ENCODE measurements at places on chromosomes 7 and 10.

DNA sequence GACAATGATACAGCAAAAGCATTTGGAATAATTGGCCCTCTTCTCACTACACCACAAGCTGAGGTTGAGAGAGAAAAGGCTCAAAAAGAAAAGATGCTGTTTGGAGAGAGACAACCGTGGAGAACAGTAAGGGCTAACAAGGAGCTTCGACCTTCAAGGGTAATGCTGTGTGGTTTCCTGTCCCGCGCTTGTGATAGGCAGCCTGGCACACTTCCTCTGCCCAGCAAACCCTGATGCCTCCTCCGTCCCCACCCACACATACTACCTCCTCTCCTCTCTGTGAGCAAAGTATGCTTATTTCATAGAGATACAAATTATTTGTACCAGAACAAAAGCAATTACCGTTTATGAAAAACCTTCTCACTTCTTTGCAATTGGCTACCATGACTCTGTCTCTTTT is 755.4 kb downstream of the KCNMA1 start:
- no peak for DNase-seq

DNA sequence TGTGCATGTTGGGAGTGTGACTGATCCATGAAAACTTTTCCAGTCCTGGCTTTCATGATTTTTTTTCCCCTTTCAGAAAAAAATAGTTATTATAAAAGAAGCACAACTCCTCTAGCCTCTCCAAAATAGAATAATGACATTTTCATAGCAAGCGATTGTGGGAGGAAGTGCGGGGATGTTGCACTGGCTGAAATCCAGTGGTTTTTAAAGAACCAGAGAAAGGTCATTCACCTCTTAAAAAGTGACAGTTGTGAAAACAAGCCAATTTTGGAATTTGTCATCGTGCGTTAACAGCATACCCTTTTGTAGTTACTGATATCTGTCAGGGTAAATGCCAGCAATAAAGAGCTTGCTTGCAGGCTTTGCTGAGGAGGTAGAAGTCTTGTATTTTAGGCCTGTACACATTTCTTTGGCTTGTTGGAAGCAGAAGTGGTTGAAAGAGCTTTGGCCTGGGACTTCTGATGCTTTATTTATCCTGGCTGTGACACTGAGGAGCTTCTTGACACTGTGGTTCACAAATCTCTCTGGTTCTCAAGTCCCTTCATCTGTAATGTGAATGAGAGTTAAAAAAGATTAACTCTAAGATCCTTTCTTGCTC is 545.9 kb downstream of the REEP3 start:
- DNase-seq, result no peak

- DNase-seq, result no peak
These were observed 106.5 kb downstream of the ARHGAP12 start for GRCh38 chr10:31822150-31822549.

DNA sequence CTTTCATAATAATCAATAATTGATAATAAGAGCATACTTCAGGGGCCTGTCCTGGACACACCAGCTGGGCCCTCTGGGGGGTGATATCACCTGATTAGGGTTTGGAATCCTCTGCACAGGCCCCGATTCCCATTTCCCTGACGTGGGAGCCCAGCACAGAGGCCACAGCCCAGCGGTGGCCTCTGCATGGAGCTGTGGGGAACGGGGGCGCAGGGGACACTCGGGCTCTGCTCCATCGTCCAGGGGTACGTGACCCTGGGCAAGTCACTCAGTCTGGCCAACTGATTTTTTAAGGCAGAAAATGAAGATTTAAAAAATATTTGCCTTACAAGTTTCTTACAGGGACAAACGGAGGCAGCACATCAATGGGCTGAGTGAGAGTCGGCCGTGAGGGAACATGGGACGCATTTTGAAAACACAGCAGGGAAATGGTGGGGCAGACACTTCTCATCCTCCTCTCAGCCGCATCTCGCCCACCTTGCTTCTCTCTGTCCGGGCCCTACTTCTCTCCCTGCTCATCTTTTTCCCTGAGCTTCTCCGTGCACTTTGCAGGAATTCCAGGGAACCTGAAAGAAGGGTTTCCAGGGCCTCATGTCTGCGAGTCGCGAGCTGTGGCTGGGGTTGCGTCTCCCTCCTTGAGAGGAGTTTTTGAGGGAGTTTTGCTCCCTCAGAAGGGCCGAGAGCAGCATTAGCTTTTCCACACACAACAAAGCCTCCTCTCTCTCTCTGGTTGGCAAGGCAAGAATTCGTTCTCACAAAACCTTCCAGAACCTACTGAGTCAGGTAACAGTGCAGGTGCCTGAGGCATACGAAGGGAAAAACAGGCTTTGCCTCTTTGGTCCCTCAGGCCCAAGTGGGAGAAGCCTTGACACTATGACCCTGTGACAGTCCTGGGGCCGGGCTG is 312.0 kb downstream of the WDR37 start:
- peak; percentile 37 for DNase-seq

GRCh38 chr10:14276210-14276609 is 54.5 kb downstream of the FRMD4A start:
- no peak for DNase-seq

- DNase-seq, result no peak
These were observed 35.3 kb downstream of the LRRC72 start for GRCh38 chr7:16561943-16562342.

DNA sequence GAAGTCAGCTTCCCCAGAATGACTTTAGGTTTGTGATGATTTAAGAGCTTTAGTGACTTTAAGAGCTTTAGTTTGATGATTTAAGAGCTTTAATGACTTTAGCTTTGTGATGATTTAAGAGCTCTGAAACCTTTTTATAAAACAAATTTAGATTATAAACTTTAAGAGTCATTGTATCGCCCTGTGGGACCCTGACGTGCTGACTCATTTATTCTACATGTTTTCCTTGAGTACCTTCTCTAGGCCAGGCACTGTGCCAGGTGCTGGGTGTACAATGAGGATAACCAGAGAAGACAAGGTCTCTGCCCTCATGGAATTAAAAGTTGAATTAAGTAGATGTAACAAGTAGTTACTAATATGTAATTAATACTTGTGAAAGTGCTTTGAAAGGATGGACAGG is 45.4 kb downstream of the CNNM1 start:
- no peak for DNase-seq

GRCh38 chr10:482848-483247 is 206.6 kb downstream of the DIP2C start:
- DNase-seq, result no peak

DNA sequence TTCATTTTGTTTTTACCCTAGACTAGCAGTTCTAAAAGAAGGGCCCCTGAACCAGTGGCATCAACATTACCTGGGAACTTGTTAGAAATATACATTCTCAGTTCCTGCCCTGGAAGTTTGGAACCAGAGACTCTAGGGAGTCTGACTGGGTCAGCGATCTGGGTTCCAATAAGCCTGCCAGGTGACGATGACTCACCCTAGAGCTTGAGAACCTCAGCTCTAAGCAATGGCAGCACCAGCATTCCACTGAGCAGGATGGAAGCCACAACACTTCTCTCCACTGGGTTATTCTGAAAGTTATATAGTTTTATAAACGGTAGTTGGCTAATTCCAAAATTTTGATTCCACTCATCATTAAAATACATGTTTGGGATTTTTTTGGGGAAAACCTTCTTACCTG is 97.0 kb upstream of the AMPH start:
- DNase-seq, result no peak

- no peak for DNase-seq
These were observed 6.5 kb downstream of the AKR1B1 start for GRCh38 chr7:134452419-134452838.

DNA sequence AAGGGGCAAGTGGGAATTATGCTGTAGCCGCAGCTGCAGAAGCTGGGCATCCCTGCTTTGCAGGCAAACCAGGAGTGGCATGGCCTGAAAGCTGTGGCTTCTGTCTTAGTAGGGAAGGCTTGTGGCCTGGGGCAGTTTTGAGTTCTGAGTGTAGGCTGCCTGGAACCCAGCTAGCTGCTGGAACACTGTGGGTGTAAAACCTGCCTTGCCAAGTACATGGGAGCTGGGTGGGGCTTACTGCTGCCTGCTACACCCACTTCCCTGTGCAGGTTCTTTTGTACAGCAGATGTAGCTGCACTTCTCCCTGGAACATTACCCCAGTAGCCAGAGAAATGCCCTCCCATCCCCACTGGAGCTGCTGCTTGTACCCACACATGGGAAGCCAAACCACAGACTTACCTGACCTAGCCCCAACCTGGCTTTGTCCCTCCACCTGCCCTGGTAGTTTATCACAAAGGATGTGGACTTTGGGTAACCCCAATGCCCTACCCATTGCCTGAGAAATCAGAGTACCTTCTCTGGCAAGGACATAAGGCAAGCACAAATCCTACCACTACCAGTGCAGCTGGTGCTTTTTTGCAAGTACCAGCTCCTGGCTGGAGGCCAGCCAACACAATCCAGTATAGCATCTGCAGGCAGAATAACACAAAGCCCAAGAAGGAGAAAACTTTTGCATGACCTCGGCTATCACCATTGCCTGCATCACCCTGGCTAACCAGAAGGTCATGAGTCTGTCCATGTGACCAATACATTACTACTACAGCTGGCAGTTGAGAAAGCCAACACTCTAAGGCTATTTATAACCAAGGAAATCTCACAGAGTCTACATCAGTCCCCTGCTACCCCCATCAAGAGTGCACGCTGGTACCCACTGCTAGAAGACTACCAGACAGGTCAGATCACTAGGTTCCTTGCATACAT is 26.5 kb upstream of the PPP1R3A start:
- no peak for DNase-seq

DNA sequence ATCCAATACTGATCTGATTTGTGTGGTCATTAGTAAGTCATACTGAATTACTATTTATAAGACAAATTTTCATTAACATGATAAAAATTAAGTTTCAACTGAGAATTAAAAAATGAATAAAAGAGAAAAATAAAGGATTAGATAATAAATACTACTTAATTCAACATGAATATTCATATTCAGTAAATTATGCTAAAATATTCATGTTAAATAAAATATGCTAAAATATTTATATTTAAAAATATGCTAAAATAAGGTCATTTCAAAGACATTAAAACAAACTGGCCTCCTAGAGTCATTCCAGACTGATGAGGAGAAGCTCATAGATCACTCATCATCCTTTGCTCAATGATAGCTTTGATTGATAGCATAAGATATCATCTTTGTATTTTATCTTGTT is 16.7 kb upstream of the TMEM106B start:
- DNase-seq, result no peak

DNA sequence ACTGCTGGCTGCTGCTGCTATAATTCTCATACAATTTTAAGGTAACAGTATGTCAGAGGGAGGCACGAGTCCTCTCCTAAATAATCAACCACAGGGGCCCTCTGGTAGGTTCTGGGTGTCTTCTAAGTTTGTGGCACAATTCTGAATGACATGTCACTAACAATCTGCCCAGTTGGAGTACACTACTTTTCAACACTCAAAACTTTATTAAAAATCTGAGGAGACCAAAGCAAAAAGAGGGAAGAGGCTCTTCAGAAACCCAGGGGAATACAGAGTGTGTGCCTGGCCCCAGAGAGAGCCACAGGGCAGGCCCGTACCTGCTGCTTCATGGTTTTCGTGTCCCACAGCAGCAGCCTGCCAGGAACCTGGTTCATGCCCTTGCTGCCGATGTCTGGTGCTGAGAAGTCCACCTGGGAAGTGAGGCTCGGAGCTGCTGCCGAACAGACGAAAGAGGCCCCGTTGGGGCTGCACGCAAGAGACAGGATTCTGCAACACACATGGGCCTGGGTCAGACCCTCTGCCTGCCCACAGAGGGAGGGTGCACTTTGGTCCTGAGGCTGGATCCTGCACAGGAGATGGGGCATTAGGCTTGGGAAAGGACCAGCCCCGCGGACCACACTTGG is 18.3 kb downstream of the WDR91 start:
- DNase-seq, result no peak

DNA sequence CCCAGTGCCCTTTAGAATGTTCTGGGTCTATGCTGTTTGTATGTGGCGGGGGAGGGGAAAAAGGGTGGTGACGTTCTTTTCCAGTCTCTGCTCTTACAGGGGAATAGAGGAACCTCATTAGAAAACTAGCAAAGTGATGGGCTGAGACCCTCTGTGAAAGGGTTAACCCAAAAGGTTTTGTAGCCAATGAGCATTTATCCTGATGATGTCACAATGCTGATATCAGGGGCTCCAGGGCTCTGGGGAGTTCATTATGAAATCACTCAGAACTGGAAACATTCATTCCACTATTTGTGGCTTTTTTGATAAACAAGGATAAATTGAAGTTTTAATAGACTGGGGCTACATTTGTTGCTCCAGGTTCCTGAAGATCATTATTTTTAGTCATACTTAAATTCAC is 71.7 kb downstream of the ARID5B start:
- DNase-seq, result no peak

- peak; percentile 26 for DNase-seq
These were observed 125.7 kb downstream of the ARHGAP22 start for GRCh38 chr10:48478980-48479811.

DNA sequence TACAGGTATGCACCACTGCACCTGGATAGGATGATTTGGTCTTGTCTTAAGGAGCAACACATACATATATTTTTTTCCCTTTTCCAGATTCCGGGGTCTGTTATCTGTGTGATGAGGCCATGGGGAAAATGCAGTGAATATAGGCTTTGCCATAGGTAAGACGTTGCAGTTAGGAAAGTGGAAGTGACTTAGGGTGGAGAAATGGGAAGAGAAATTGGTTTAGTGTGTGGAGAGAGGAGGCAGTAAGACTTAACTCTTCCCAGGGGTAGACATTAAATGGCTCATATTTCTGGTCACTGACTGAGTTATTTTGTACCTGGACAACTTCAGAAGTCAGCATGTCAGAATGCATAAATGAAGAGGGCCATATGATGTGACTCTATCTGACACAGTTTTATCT is 66.7 kb downstream of the PFKFB3 start:
- DNase-seq, result no peak

DNA sequence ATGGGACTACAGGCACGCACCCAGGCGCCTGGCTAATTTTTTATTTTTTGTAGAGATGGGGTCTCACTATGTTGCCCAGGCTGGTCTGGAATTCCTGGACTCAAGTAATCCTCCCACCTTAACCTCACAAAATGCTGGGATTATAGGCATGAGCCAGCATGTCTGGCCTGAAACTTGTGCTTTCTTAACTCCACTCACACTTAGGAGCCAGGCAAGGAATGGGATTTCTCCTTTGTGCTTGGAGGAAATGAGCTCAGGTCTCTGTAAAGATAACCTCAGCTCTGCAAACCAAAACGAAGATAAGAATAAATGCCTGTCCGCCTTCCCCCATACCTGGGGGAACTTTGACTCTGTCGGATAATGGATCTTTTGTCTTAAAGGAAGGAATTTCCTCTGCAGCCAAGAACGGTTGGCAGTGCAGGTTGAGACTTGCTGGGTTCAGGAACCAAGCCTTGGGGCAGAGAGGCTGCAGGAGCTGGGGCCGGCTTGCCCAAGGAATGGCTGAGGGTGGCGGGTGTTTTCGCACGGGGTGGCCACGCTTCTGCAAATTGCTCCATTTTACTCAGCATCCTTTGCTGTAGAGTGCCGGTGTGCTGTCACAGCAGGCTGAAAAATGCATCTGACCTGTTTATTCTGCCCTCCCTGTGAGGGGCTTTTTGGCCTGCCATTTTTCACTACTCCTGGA is 174.2 kb downstream of the KIAA1217 start:
- peak; percentile 53 for DNase-seq
